LoVo (cell line): ENCODE measurements at places on chromosomes 4 and X.

DNA sequence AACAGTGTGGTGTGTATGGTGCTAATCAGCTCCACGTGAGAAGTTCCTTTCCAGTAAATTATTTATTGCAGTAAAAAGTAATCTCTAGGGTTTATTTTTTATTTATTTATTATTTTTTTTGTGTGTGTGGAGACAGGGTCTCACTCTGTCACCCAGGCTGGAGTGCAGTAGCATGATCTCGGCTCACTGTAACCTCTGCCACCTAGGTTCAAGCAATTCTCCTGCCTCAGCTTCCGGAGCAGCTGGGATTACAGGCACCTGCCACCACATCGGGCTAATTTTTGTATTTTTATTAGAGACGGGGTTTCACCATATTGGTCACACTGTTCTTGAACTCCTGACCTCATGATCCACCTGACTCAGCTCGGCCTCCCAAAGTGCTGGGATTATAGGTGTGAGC, 606.9 kb downstream of the PCDH7 start:
- DNase-seq = no peak

- no peak for DNase-seq
Observed at GRCh38 chr4:90546114-90546513, 418.9 kb downstream of the CCSER1 start.

GRCh38 chr4:81789741-81790399, 318.2 kb upstream of the RASGEF1B start:
- no peak for DNase-seq

DNA sequence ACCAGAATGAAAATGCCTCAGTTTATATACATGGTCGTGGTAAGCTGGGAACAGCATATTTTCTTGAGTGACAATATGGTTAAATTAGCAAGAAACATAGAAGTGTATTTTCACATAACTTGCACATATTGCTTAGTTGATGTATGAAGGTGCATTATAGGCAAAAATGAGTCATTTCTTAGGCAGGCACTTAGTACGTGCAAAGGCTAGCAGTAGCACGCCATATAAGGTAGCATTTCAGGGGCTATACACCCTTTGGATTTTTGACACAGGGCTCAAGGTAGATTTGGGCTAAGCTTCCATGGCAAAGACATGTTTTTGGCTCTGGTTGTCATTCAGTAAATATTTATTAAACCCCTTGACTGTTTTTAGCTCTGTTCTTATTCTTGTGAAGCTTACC, 33.1 kb downstream of the PCDH7 start:
- no peak for DNase-seq

DNA sequence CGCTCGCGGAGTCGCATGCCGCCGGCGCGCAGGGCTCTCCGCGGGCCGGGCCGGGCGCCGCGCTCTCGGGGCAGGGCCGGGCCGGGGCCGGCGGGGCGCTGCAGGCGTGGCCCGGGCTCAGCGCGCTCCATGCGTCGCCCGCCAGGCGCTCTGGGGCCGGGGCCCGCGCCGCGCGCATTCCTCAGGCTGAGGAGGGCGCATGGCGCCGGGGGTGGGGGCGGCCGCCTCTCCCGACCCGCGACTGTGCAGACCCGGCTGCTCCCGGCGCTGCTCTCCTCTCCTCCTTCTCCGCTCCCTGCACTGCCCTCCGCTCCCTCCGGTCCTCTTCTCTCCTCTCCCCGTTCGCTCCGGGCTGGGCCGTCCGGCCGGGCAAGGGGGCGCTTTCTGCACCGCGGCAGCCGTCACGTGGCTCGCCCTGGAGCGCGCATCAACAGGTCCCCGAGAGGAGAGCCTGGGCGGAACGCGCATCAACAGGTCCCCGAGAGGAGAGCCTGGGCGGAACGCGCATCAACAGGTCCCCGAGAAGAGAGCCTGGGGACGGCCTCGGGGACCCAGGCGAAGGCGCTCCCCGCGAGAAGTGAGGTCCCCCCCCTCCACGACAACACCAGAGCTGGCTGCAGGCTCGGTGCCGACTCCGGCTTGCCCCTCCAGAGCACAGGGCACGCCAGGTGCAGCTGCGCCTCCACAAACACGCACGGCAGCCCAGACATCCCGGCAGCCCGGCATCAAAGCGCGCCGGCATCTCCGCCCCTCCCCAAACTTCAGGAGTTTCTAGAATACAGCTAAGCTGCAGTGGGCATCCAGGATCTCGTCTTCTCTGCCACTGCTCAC, 12.9 kb downstream of the PPP2R3B start:
- DNase-seq = no peak

GRCh38 chrX:49884290-49884862, 5.1 kb downstream of the USP27X start:
- peak; percentile 11 for DNase-seq

GRCh38 chr4:108166441-108167315, 2.1 kb downstream of the LEF1 start:
- DNase-seq = no peak

GRCh38 chr4:167238226-167238625, 3.9 kb upstream of the SPOCK3 start:
- DNase-seq = no peak

DNA sequence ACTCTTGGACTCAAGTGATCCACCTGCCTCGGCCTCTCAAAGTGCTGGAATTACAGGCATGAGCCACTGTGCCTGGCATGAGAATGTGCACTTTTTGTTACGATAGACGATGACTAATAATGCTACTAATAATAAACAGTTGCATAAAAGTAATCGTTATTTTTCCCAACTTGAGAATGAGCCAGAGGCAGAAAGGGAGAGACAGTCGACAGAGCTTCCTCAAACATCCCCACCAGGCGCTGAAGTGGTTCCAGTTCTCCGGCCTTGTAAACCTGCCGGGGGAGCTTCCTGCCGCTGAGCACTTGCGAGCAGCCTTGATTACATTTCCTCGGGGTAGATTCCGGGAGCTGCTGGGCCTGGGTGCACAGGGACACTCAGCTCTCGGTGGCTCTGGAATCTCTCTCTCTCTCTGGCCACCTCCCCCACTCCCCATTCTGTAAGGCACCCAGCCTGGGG, 8.9 kb upstream of the HTRA3 start:
- DNase-seq = no peak

DNA sequence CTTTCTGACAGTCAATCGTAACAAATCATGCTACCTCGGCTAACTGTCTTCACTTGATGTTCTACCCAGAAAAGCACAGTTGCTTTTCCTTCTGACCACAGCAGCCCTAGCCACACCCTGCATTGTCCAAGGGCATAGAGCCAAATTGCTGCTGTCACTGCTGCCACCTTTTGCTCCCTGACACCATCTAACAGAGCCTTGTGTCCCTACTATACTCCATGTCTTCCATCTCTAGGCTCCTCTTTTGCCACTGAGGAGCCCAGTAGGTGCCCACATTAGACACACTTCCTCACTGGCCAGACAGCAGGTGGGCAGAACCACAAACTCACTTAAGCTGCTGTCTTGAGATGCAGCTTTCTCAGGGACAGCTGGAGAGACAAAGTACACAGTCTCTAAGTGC, 91.4 kb downstream of the ANXA3 start:
- DNase-seq = peak; percentile 42

DNA sequence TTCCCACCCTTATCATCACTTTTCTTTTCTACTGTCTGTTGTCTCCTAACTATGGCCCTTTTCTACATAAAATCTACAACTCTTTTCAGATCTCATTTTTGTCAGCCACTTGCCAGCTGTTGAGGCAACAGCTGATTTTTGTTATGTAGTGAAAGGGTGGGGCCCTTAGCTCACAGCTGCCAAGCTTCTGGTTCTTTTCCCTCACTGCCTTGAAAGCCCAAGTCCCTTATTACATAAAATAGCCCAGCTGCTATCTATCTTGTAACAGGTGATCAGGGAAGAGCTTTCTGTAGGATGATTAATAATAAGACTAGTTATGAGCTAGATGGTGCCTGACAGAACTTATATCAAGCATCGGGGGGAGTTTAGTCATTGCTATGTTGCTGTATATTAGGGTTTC, 45.9 kb downstream of the ADGRL3 start:
- DNase-seq = no peak

- DNase-seq = no peak
Observed at GRCh38 chr4:115149106-115149505, 35.7 kb upstream of the NDST4 start.

DNA sequence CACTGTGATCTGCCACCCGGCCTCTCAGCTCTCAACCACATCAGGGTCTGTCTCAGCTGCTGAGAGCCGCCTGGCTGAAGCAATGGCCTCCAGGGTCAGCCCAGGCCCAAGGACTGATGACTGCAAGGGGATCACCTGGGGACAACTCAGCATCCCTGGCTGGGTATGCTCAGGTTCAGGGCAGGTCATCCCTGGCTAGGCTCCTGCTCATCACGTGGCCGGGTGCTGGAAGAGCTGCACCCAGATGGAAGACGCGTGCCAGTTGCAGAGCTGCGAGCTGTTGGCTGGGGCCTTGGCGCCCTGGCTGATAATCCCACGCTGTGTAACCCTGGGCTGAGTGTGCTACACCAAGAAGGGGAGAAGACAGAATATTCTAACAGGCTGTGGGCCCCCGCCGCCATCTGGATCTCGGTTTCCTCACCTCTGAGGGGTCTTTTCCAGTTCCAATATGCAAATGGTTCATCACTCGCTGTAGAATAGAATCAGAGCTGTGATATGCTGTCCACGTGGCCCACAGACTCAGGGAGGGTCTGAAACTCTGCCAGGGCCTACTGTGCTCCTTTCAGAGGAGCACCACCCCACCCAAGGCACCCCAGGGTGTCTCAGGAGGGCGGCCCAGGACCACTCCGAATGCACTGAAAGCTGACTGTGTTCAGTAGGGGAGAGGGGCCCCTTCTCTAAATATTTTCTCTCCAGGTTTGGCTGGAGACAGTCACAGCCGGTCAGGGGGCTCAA, 338.8 kb downstream of the BCOR start:
- no peak for DNase-seq

GRCh38 chr4:47068986-47069385, 37.6 kb downstream of the GABRB1 start:
- no peak for DNase-seq

GRCh38 chr4:126221717-126222340, 907.1 kb downstream of the FAT4 start:
- DNase-seq = no peak

DNA sequence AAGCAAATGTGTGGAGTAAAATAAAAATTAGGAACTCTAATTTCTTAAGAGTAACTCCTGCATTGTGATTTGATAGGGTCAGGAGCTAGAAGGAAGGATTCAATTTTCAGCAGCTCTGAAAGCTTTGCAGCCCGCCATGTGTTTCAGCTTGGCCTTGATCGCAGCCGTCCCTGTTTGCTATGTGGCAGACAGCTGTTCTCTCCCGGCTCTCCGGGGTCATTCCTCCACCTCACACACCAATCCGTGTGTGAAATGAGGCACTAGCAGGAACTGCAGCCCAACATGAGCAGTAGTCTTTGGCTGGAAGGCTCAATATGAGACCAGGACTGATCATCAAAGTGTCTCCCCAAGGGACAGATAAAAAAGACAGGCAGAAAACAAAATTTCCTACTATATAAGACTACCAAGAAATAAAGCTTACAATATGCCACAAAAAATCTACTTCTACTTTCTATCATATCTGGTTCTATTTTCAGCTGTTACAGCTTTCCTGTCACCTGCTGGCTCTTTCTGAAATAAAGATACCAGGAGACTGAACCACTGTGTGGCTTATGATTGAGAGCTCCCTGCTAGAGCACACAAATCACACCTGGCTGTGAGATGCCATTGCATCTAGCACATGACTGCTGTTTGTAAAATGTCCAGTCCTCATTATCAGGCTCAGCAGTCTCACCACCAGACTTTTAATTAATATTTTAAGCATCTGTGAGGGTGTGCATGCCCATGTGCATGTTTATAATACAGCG, 44.1 kb upstream of the SEC24B start:
- DNase-seq = no peak

DNA sequence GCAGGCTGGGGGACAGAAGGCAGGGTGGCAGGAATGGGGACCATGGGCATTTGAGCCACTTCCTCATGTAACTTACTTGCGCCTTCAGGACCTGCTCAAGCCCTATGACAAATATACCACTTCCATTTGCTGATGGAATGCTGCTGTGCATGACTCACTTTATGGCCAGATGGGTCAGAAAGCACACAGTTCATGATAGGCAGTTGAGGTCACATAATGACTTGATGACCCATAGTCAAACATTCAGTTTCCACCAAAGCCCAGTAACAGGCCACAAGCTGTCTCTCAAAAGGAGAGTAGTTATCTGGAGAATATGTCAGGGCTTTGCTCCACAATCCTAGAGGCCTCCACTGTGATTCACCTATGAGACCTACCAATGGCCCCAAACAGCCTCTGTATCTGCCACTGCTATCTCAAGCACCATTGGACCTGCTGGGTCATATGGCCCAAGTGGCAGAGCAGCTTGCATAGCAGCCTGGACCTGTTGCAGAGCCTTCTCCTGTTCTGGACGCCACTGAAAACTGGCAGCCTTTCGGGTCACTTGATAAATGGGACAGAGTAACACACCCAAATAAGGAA, 5.3 kb upstream of the PAPSS1 start:
- peak; percentile 9 for DNase-seq

GRCh38 chrX:38149016-38149415, 71.7 kb downstream of the SRPX start:
- no peak for DNase-seq

- no peak for DNase-seq
Observed at GRCh38 chr4:11197631-11198341, 230.9 kb downstream of the HS3ST1 start.

GRCh38 chr4:122604146-122604545, 16.7 kb downstream of the IL21 start:
- DNase-seq = no peak

GRCh38 chrX:107484002-107484726, 34.7 kb downstream of the FRMPD3 start:
- no peak for DNase-seq

- DNase-seq = no peak
Observed at GRCh38 chrX:77622672-77623071, 163.3 kb downstream of the ATRX start.

DNA sequence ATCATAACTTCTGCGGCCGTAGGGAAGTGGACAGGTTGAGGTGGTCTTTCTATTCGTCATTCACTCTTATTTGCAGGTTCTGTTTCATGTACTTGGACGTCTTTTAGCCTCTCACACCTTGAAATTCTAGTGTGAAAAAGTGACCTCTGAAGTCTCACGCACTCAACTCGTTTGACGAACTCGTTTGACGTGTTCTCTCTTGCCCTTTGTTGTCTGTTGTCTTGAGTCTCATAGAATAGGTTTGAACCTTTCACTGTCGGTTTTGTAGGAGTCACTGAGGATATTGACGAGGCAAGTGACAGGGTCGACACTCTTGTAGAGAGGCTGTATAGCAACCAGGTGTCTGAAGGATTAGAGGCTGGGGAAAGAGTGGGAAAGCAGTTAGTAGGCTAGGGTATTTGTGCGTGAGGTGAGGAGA, 1.1 kb upstream of the PGRMC2 start:
- peak; percentile 31 for DNase-seq

DNA sequence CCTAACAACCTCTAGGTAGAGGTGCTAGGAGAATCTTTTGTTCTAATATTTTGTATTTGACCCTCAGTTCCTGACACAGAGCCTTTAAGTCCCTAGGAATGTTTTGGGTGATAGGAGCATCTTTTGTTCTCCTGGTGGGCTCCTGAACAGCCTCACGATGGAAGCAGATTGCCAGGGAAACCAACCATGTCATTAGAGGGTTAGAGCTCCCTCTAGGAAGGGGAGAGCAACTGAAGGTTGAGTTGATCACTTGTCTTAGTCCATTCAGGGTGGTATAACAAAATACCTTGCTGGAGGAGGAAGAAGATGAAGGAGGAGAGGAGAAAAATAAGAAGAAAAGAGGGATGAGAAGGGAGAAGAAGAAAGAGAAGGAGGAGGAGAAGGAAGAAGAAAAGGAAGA, 9.2 kb downstream of the VCX start:
- DNase-seq = no peak

- no peak for DNase-seq
Observed at GRCh38 chr4:6338951-6339817, 69.5 kb downstream of the WFS1 start.

- no peak for DNase-seq
Observed at GRCh38 chrX:3378156-3378555, 31.7 kb upstream of the MXRA5 start.
